ENCODE measurements at places on chromosomes 3 and 15. TPM values are rescaled to one million over a fixed set of nuclear protein-coding genes. Genes with fewer than 3 reads are reported as not detected.
A peak's percentile ranks its signal among the peaks of the same experiment; 100 is the strongest.

AP3S2 gene
- 59.3 TPM for total RNA-seq

GRCh38 chr3:110311541-110311940, 760.1 kb upstream of the NECTIN3 start:
- no peak for DNase-seq

NUP210 gene
- total RNA-seq = 5.6 TPM

- DNase-seq = no peak
Observed at GRCh38 chr3:127658234-127658633, 14.5 kb upstream of the ABTB1 start.

DNA sequence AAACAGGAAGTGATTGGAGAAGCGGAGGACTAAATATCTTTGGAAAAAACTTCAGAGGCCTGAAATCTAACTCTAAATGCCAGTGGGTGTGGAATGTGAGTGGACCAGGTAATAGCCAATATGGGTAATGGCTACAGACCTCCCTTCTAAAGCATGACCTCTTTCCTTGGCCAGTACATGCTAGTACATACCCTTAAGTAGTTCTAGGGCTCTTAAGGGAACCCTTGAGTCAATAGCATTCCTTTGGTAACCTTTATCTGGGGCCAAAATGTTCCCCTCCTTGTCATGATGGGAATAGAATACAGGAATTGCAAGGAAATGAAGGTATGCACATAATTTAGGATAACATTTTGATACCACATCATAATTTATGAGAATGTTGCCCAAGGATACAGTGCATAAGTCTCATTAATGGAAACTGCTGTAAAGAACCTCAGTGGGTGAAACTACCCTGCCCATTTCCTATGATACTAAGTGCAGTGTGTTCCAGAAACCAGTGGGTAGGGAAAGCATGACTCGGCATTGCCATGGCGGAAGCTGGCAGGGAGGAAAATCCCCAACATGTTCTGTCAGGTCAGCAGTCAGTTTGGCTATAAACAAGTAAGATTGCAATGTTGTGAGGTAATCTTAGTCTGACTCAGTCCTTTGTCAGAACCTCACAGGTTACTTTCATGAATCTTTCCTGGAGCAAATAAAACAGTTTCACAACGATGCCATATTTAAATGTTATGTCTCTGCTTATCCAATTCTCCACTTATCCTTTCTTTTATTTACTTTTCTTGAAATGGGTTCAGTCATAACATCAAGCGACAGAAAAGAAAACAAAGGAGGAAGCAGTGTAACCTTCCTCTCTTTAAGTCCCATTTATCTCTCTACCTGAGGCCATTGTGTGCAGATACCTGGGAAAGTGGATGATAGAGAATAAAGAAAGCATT, 23.5 kb upstream of the RAP2B start:
- DNase-seq = peak; percentile 87

- no peak for DNase-seq
Observed at GRCh38 chr15:40957041-40957555, 3.8 kb downstream of the CHAC1 start.

KCNMB2 gene
- total RNA-seq = 0.31 TPM

DNA sequence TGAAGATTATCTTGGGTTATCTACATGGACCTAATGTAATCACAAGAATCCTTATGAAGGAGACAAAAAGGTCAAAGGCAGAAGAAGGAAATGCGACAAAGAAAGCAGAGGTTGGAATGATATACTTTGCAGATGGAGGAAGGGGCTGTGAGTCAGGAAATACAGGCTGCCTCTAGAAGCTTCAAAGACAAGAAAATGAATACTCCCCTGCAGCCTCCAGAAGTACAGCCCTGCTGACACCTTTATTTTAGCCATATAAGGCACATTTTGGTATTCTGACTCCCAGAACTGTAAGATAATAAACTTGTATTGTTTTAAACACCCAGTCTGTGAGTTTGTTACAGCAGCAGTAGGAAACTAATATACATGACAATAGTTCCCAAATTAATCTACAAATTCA, 58.6 kb downstream of the SIDT1 start:
- DNase-seq = no peak

CPNE9 gene
- total RNA-seq = not detected

GRCh38 chr15:70210528-70210927, 112.8 kb upstream of the TLE3 start:
- no peak for DNase-seq

PLA2G4E gene
- total RNA-seq = not detected

PARP15 gene
- 1.4 TPM for total RNA-seq

UBA7 gene
- 71.6 TPM for total RNA-seq

DNA sequence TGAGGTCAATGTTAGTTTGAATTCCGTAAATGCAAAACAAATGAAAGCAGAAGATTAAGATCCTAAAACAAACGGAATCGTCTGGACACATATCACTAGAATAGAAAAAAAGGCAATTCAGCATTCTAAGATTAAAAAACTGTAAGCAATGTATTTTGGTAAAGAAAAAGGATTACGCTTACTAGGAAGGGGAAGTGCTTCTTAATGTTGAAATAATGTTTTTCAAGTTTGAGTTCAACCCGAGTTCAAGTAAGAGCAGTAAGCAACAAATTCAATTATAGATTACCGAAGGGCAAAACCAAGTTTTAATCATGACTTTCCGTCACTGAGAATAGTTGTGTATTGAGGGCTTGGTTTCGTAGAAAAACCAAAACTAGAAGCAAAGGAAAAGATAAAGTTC, 637 bp downstream of the CIP2A start:
- no peak for DNase-seq

GRCh38 chr3:188861842-188862744, 309.7 kb upstream of the TPRG1 start:
- DNase-seq = no peak
